ENCODE measurements at places on chromosomes 2 and 18.

DNA sequence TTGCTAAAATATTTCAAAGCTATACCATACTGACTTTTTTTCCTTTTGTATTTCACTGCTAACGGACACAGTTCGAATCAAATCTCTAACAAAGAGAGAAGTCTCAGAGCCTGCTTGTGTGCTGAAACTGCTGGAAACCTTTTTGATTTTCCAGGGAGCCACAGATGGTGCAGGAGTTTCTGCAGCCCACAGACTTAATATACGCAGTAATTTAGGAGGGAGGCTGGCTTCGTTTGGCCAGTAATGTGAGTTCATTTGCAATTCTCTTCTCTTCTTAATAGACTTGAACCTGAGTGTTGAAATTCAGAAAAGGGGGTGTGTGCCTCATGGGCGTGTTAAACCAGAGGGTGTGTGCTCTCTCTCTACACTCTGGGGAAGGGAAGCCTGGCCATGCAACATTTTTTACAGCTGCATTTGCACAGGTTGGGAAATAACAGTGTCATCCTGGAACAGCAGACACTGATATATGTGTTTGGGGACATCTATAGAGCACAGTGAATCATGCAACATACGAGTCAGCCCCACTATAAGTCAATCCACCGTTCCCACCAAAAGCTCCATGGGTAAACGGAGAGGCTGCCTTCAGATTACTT is 333.0 kb downstream of the CLIP4 start:
- no peak for DNase-seq

DNA sequence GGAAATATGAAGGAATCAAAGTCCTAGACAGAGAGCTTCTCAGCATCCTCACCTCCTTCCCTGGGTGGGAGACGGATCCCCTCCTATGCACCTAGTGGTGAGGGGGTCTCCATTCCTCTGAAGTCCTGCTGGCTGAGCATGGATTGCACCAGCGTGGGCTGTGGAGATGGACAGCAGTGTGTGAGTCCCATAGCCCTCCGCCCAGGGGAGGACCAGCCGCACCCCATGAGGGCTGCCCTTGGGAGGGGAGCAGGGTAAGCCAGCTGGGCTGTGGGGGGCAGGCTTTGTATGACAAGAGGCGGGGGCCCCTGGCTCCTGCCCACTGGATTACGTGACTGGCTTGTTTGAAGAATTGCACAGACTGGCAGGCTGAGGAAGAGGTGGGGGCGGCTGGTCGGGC is 768.2 kb downstream of the GALR1 start:
- DNase-seq, result no peak

DNA sequence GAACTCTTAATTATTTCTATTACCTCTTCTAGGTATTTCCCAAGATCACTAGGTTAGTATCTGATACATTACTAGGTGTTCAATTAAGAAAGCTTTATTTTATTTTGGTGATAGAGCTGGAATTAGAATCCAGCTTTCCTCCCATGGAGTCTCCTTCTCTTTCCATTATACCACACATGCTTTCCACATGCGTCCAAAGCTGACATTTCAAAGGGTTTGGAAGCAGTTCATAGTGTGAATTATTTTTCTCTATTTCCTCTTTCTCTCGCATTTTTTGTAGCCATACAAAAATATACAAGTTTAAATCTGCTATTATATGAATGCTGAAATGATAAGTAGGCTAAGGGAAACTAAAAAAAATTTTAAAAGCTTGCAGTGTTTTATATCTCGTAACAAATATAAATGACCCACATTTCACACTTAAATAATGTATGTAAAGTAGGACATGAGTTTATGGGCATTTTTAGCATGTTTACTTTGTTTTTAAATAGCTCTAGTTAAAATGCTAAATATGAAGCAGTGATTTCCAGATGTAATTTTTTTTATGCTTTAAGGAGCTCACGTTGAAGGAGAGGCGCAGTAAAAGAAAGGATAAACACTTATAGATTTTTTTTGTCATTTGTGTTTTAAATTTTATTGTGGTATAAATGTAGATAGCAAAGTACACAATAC is 20.1 kb downstream of the ZC3H6 start:
- no peak for DNase-seq

DNA sequence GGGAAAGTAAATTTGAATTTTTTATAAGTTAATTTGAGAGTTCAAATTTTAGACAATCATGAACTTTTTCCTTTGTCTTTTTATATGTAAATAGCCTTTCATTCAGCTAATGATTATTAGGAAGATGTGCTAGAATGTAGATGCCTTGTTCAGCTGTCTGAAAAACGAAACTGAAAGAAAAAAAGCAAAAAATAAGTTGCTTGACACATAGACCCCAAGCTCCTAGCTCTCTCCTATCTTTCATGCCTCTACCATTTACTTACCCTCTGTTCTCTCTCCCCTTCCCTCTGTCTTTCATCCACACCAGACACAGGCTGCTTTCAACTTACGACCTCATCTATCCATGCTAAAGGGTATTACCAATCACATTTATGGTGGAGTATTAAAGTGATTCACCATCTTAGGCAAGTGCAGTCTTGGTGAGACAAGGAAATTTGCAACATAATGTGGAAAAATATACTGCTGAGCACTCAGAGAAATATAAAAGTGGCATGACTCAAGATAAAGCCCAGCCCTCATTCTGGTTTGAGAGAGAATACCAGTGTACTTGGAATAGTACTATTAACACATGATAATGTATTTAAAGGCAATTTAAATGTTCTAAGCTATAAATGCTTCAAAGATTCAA is 425.6 kb downstream of the SUCLG1 start:
- DNase-seq, result no peak

GRCh38 chr2:238330391-238330790 is 10.1 kb downstream of the TRAF3IP1 start:
- no peak for DNase-seq

GRCh38 chr18:58492891-58493469 is 135.9 kb downstream of the ALPK2 start:
- no peak for DNase-seq

- DNase-seq, result peak; percentile 5
Measured at GRCh38 chr2:219369447-219369861, 18.3 kb downstream of the DNPEP start.

DNA sequence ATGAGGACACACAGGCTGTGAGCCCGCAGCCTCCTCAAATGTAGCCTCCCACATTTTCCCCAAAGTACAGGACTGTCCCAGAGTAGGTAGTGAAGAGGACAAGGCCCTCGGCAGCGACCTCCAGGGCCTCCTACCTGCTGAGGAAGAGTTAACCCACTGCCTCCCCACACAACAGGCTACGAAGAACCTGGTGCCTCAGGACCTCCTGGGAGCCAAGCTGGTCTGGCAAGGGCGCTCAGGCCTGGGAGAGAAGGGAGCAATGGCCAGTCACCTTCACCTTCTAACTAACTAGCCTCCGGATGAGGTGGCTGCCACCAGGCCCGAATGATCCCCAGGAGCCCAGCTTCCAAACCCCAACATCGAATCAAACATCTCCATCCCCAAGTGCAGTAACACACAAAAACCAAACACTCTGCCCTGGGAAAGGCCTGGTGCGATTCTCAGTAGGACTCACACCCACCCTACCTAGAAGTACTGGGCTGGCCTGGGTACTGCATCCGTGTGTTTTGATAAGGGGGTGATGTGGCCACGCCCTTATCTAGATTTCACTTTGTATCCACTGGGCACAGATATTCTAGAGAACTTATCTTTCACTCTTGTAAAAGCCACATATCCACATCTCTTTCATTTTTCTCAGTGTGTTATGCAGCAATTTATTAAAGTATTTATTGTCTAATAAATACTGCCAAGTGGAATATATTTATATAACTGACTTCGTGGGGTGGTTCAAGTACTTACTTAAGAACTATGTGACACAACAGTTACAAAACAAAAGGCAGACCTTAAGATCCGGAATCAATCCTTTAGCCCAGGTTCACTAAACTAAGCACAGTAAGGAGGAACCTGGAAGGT is 9.7 kb downstream of the ERFE start:
- DNase-seq, result no peak

DNA sequence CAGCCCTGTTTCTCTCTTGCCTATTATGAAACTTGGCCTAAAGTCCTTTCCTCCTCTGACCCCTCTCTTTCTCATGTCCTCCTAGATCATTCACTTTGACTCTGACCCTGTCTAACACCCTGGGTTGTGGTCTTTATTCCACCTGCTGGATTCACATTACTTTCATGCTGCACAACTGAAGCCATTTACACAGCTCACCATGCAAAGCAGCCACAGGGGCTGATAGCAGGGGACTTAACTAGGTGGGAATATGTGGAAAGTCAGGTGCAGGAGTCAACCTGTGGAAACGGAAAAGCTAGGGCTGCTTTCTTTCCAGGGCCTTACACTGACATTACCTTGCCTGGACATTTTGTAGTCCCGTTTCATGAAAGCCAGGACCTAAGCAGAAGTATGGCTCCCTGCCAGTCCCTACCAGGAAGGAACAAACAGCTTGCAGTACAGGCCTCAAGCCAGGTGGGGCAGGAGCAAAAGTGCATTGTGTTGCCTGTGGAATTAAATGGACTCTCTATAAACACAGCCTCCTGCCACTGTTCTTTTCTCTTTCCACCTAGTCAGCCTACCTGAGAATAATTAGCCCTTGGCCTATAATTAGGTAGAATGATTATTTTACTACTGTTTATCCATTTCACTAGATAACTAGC is 11.8 kb downstream of the MAPRE3 start:
- peak; percentile 80 for DNase-seq

- no peak for DNase-seq
Measured at GRCh38 chr2:47946593-47946992, 40.3 kb upstream of the FBXO11 start.

DNA sequence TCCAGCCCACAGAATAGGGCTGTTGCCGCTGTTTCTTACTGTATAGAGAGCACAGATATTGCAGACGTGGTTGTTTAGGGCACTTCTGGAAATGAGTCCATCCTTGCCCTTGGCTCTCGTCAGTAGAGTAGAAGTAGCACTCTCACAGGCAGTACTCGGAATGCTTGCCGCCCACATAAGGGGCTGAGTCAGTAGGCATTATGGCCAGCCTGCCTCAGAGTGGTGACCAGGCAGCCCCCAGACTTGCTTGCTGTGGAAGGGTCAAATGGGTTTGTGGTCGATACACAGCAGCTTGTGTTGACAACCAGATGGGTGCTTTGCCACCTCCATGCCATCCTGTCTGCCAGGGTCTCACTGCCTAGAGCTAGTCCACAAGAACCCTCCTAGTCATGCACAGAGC is 38.7 kb downstream of the PLEKHB2 start:
- DNase-seq, result no peak

DNA sequence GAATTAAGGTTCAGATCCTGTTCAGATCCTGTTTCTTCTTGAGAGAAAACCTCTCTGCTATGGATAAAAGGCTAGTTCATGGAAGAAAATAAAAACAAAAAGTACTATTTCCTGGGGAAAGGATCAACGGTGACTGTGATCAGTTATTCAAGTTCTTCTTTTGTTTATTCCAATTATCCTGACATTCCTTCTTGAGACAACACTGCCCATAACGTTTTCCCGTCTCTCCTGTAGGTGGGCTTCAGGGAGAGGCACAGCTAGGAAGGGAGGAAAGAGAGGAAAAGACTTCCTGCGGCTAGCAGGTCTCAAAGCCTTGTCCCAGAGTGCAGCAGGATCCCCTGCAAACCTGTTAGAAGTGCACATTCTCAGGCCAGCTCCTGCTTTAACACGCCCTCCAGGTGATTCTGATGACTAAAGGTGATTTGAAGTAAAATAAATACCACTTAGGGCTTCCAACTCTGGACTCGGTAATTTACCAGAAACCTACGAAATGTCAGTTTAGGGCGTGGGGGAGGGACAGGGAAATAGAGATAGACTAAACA is 4.5 kb upstream of the FHL2 start:
- no peak for DNase-seq

GRCh38 chr18:74116633-74117554 is 30.7 kb downstream of the FBXO15 start:
- DNase-seq, result no peak

- DNase-seq, result no peak
Measured at GRCh38 chr18:26667046-26667445, 118.7 kb upstream of the KCTD1 start.

- DNase-seq, result no peak
Measured at GRCh38 chr2:102100371-102101096, 42.0 kb upstream of the IL1R1 start.

GRCh38 chr2:144132357-144132756 is 387.6 kb downstream of the ZEB2 start:
- DNase-seq, result no peak

GRCh38 chr2:105781274-105781978 is 36.7 kb downstream of the NCK2 start:
- DNase-seq, result no peak

- DNase-seq, result no peak
Measured at GRCh38 chr2:217520356-217521010, 482.3 kb downstream of the TNS1 start.

DNA sequence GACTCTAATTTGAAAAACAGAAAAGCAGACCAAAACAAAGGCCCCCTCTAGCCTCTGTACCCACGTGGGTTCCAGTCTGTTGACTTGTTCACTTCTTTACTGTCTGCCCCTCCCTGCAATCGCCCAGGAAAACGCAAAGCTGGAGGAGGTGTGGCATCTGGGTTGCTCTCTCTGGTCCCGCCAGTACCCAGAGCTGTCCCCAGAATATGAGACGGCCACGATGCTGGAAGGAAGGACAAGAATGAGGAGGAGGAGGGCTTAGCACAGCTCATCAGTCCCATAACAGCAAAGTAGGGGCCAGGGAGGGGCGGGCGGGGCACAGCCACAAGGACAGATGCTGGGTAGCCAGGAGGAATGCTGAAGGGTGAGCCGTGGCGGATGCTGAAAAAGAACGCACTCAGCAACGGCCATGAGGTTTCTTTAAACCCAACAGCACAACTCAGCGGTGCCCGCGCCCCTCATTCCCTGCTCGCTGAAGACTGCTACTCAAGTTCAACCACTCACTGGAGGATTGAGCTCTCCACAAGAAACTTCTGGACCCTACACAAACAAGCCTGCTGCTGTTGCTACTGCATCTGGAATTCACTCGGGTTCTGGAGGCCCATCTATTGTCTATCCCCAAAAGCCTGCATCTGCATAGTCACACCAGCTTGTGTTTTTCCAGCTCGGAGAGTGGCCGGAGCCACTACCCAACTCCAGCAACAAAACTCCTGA is 187.7 kb downstream of the HDAC4 start:
- no peak for DNase-seq

DNA sequence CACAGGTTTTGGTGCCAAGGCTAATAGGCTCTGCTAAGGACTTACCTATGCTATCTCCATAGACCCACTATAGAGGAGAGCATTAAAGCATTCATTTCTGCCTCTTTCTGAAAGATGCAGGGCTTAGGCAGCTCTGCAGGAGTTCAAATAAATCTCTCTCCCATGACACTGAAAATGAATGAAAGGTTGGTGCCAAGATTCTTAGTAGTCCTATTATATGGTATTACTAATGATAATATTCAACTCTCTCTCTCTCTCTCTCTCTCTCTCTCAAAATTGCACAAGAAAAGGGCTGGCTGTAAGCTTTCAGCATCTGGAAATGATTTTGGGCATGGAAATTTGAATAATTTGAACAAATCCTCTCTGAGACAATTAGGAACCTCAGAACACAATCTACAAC is 433.7 kb downstream of the MBD2 start:
- no peak for DNase-seq

Measured in NCI-H1105 (cell line).